ENCODE measurements at places on chromosomes 3 and 15. TPM values are rescaled to one million over a fixed set of nuclear protein-coding genes. Genes with fewer than 3 reads are reported as not detected.

Gene HTR3E
- polyA plus RNA-seq = 1.8 TPM

Gene UQCRC1
- 291 TPM for polyA plus RNA-seq

Gene MYL3
- polyA plus RNA-seq = 1.4 TPM

Gene ATP13A5
- not detected for polyA plus RNA-seq

DNA sequence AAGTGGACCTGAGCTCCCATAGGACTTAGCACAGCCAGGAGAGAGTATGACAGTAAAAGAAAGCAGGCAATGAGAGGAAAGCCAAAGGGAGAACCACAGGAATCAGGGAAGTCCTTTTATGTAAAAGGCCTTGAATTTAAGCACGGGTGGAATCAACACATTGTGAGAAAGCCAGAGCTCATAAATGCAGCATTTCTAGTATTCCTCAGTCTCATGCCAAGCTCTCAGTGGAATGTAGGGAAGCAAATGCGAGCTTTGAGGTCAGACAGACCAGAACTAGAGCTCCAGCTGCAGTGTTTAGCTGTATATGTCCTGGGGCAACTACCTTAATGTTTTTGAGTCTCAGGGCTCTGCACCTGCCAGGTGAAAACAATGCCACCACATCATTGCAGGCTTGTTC is 132.1 kb upstream of the TRIM42 start:
- H3K4me1 ChIP-seq = no peaks in the 10 kb centered on the region
- H3K27me3 ChIP-seq = no peaks in the 10 kb centered on the region
- H3K36me3 ChIP-seq = no peaks in the 10 kb centered on the region
- no peak overlapping the region for H3K4me3 ChIP-seq
- no peak overlapping the region for H3K27ac ChIP-seq
- no peak for DNase-seq

DNA sequence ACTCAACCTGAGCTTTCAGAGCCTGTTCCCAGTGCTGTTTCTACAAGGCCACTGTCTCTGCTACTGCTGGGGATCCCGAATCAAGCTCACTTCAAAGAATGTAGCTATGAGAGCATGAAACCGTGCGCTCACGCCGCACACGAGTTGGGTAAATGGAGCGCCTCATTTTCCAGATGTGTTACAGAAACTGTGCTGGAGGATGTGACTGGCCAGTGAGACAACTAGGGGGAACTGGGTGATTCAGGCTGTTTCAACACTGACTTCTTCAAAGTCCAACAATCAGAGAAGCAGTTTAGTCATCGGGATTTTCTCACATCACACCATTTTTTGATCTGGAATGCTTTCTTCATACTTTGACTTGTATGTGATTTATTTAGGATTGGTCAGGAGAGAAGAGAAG is 3.5 kb downstream of the ZNF710 start:
- peak overlapping the region; percentile 83 for H3K27ac ChIP-seq
- H3K27me3 ChIP-seq = no peaks in the 10 kb centered on the region
- H3K4me1 ChIP-seq = peaks cover 14% of the 10 kb centered on the region
- no peak overlapping the region for H3K4me3 ChIP-seq

Data from small intestine (tissue), 16 donors.